ENCODE measurements at places on chromosomes 3 and 15.

DNA sequence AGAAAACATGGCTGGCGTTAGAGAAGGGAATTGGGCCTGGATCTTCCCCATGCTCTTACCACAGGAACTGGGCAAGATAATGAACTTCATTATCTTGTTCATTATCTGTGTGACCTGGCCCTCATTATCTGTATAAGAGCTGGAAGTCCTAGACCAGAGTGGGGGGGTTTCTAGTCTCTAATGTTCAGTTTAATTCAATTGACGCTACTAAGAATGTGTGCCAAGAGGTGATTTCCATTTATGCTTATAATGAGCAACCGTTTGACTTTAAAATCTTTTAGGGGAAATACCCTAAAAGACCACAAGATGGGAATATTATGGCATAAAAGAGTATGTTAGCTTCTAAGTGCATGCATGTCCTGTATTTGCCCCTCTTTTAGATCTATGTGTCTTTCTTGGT lies 59.1 kb upstream of the CSTA start:
- no peak for DNase-seq

- no peak for DNase-seq
Observed at GRCh38 chr3:159364511-159364910, 562.7 kb downstream of the MFSD1 start.

GRCh38 chr3:159751752-159752151 lies 236.9 kb upstream of the IL12A start:
- no peak for DNase-seq

- DNase-seq = no peak
Observed at GRCh38 chr3:61594144-61594963, 33.0 kb downstream of the PTPRG start.

- no peak for DNase-seq
Observed at GRCh38 chr3:14391033-14391432, 11.4 kb upstream of the SLC6A6 start.

DNA sequence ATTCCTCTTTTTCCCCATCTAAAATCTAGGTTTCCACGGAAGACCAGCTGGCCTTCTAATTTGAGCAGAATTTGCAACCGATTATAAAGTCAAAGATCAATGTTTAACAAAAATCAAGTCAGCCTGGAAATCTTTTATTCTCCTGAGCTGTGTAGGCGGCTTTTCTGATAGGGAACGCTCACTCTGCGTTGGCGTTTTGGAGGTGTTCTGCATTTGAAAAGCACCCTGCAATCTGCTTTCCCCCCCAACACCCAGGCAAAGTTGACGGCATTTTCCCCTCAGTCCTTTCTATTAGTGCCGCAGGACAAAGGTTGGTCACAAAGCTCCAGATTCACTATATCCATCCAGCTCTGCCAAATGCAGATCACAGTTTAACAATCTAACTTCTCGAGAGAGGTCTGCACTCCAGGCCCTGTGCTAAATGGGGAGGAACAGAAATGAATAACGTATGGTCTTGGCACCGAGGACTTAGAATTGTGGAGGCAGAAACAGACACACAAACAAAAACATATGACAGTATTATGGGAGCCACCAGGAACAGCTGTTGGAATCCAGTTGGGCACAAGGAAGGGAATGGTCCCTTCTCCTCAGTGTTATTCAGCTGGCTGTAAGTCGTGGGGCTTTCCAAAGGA lies 50.4 kb upstream of the LARS2 start:
- no peak for DNase-seq

DNA sequence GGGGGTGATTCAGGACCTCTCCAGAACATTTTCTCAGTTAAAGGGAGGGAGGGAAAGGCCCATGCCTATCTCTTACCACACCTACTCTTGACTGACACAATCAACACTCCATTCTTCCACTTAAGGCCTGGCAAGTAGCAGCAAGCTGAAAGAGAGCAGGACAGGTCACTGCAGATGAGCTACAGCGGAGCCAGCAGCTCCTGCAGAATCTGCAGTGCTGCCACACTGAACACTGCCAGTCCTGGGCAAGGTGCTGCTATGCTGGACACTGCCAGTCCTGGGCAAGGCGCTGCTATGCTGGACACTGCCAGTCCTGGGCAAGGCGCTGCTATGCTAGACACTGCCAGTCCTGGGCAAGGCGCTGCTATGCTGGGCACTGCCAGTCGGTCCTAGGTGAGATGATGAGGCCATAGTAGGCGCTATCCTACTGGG lies 143.7 kb downstream of the MYLK start:
- no peak for DNase-seq

- peak; percentile 84 for DNase-seq
Observed at GRCh38 chr15:78077053-78077870, at the start of gene TBC1D2B. Gene TBC1D2B, minus strand, starts transcription at chr15:78077711. Its CDS starts 59 bp downstream, at chr15:78077652.

- DNase-seq = no peak
Observed at GRCh38 chr3:63353383-63353782, 75.3 kb downstream of the SYNPR start.

- DNase-seq = no peak
Observed at GRCh38 chr3:155323063-155323666, 29.7 kb upstream of the STRIT1 start.

DNA sequence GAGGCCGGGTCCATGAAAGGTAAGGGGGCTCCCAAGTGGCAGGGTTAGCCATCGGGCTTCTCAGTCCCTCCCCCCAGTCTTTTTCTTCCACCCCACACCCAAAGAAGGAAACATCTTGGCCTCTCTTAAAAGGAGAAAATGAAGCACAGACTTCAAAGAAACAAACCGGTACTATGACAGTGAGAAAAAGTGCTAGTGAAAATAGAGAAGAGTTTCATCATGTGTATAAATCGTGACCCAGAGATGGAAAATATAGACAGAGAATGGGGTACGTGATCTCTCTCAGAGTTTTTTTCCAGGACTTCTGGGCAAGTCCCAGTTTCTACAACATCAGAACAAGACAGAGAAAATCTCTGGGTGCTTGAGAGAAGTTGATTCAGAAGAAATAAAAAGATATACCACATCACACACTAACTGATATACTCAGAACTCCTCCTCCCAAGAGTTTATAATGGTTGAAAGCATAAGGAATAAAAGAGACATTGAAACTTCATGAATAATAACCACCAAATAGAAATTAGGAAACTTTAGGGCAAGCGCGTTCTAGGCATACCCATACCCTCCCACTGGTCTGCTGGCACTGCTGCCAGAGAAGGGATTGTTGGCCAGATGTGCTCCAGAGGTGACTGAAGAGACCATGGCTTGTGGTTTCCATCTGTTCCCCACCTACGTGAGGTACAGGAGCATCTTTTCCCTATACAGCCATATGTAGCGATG lies 318.9 kb upstream of the CHRM5 start:
- no peak for DNase-seq

GRCh38 chr15:72229076-72229946 lies 1.7 kb downstream of the PKM start:
- no peak for DNase-seq

DNA sequence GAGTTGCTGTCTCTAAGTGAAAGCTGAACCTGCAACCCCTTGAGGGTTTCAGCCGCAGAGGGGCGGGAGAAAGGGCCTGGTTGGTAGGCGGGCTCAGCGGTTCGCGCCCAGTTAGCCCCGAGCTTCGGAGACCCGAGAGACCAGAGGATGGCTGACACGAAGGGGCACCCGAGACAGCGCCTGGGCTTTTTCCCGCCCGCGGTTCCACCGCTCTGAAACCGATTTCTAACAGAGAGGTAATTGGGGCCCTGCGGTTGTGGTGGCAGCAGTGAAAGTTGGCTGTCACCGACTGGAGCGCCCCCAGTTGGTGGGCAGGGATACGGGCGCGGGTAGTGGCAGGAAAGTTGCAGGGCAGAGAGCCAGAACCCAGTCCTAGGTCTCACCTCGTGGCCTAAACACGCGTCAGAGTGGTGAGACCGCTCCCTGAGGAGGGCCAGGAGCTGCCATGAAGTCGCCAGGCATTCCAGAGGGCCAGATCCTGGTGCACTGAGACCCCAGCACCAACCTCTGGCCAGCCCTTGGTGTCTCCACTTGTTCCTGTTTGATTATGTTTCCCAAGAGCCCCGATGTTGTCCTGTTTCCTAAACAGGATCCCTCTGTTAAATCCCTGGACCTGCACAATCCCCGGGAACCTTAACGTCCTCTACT lies 625 bp upstream of the ELL3 start:
- DNase-seq = peak; percentile 88

DNA sequence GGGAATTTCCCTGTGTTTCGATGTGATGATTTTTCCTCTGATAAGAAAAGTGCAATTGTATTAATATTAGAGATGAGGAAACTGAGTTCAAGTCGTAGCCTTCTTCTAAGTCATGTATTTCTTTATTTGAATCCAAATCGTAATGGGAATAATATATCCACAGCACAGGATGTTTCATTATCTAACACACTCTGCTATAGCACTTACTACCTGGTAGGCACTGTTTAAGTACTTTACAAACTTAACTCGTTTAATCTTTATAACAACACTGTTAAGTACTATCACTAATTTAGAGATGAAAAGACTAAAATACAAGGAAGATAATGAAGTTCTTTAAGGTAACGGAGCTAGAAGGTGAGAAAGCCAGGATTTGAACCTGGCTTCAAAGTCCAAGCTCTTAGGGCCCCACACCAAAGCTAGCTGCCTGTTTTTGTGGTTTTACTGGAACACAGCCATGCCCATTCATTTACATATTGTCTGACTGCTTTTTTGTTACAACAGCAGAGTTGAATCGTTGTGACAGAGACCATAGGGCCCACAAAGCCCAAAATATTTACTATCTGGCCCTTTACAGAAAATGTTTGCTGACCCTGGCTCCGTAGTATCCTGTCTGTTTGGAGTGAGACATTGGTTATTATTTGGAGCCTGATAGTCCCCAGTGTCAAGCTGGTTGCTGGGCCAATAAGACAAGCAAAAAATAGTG lies 9.6 kb upstream of the ATP13A3 start:
- no peak for DNase-seq

DNA sequence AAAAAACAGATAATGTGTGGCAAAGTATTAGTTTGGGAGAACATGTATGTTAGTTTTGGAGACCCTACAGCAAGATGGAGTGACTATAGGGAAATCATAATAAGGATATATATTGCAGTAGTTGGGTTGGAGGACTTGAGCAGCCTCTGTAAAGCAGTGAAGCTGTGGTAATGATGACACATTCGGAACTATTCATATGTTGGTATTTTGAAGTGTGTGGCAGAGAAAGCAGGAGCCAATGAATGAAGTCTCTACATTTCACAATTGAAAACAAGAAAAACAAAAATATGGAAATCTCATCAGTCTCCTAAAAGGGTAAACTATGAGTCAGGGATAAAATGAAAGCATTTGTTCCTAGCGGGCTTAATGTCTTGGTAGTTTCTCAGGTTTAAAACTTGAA lies 645.9 kb downstream of the OTOL1 start:
- no peak for DNase-seq

DNA sequence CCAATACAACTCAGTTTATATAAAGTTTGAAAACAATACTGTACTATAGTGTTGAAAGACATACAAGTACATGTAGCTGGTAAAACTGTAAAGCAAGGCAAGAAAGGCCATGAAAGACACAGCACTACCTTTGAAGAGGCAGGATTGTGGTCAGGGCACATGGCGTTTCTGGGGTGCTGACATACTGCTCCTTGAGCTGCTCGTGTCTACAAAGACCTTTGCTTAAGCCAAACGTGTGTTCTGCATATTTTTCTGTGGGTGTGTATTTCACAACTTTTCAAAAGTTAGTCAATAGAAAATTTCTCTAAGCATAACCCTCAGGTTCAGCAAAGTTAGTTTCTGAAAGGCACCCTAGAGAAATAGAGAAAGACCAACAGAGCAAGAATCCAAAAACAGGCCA lies 14.1 kb upstream of the TOPAZ1 start:
- no peak for DNase-seq

DNA sequence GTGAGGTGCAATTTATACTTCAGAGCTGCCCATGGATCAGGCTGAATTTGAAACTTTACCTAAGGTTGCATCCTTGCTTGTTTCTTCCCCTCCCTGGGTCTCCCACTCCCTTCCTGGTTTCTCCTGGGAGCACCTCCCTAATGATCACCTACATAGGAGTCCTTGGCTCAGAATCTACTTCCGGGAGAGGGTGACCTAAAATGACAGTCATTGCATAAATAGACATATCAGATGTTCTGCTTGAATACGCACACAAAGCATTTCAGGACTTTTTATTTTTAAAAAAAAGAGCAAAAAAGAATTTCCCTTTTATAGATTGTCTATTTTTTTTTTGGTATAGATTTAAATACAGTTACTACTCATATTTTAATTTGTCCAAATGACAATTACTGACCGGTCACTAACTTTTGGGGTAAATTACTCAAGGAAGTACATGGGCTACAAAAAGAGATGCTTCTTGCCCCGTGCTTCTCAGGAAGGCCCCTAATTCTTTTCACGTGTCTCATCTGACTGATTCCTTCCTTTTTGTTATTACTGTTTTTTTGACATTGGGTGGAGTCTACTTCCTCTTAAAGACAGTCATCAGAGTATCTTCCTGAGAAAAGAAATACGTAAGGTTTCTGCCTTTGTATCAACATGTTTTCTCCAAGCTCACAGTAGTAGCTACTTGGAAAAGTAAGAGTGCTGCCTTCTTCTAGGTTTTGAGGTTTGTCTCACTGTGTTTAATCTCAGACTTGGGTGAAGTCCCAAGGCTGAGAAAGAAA lies 4.9 kb upstream of the MYZAP start:
- DNase-seq = no peak

- DNase-seq = no peak
Observed at GRCh38 chr3:42077785-42078184, 13.4 kb upstream of the TRAK1 start.
